ENCODE measurements at places on chromosomes 2 and 18.

DNA sequence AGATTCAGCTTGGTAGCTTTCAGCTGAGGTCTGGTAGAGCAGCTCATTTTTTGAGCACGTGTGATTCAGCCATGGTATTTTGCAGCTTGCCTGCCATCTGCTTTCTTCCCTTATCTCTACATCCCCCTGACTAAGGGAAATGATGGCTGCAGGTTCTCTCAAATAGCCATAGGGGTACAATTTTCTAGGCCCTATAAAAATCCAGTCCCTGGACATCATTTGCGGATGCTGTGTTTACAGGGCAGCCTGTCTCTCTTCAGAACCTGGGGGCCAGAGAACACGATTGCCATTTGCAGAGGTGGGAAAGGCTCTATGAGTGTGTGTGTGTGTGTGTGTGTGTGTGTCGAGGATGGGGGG lies 442.7 kb upstream of the MEIS1 start:
- DNase-seq = no peak

GRCh38 chr18:50203801-50204604 lies 9.1 kb upstream of the MYO5B start:
- peak; percentile 17 for DNase-seq

- DNase-seq = no peak
These were observed 7.0 kb upstream of the LDAH start for GRCh38 chr2:20829861-20830260.

GRCh38 chr18:11511434-11512095 lies 97.8 kb upstream of the SLC35G4 start:
- no peak for DNase-seq

- no peak for DNase-seq
These were observed 9.0 kb upstream of the FLACC1 start for GRCh38 chr2:201366146-201366545.

GRCh38 chr2:11005032-11005431 lies 93.3 kb downstream of the KCNF1 start:
- DNase-seq = no peak

DNA sequence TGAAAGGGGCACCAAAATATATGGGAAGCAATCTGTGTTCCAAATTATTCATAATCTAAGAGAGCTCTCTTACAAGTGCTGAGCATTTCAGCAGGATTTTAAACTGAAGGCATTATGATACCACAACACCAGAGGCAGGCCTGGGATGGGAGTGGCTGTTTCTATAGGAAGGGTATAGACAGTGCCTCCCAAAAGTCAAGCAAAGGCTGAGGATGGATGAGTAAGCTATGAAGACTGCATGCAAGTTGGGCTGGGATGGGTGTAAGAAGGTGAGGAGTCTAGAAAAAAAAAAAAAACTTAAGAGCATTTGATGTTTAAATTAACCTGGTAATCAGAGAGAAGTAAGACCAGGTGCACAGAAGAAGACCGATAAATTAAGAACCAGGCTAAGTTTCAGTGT lies 132.5 kb downstream of the OSR1 start:
- no peak for DNase-seq

- no peak for DNase-seq
These were observed 16.9 kb upstream of the ALMS1 start for GRCh38 chr2:73368781-73369180.

DNA sequence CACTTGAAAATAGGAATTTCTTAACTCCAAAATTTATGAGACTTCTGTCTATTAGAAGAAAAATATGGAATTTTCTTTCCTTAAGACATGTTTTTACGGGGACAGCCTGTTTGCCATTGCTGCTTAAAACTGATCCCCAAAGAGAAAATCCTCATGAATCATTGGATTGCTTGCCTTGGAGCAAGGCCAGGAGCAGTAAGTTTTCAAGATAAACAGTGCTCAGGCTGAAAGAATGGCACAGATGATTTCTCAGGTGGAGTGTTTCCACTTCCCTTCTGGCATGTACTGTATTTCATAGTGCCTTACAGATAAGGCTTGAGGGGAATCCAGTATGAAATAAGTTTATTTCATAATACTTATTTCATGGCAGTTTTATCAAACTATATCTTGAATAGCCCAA lies 74.3 kb upstream of the MMADHC start:
- DNase-seq = no peak

All from naive thymus-derived CD4-positive, alpha-beta T cell (primary cell).